ENCODE measurements at places on chromosomes 12 and 14.

- peak; percentile 66 for DNase-seq
Observed at GRCh38 chr12:116943419-116944372, 32.9 kb downstream of the FBXW8 start.

DNA sequence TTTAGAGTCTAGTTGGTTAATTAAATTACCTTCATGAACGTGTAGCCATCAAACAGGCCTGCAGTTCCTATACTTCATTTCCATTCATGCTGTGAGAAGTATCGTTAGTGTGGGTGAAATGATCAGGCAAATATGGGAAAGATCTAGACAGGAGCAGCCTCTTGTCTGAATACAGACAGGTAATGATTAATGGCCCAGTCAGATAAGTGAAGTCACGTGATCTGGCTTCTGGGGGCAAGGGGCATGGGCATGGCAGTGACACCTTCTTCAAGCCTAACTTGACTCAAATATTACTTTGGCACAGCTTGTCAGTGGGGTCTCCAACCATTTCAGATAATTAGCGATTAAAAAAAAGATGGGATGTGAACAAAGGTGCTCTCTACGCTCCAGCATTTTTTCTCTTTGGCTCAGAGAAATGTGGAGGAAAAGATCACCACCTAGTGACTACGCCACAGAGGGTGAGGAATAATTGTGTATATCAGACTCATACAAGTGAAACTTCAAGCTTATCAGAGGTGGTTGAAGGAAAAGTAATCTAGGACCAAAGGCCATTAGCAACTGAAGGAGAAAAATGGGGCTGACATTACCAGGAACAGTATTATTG is 17.8 kb downstream of the GUCY2C start:
- no peak for DNase-seq

DNA sequence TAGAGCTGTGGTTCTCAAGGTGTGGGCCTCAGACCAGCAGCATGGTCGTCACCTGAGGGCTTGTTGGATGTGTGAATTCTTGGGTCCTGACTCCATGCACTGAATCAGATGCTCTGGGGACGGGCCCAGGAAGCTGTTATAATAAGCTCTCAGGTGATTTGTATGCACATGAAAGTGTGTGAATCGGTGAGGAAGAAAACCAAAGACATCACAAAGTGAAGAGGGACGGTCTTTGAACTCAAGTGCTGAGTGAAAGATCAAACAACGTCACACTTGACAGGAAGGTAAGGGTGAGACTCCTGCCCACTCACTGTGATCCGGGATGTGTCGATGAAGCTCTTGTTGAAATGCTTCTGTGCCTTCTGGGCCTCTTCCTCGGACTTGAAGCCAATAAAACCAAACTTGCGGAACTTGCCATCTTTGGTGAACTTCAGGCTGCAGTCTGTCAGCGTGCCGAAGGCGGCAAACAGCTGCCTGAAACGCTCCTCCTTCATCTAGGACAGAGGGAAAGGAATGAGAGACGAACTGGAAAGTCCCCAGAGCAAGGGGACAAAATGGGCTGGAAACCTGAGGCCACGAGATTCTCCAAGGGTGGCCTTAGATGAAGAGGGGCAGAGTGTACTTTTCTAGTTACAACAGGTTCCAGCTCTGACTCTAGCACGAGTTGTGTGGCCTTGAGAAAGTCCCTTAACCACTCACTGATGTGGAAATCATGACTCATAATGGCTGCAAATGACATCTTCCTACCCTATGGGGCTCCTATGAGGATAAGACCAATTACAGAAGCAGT is 4.0 kb downstream of the RBM19 start:
- DNase-seq, result no peak

DNA sequence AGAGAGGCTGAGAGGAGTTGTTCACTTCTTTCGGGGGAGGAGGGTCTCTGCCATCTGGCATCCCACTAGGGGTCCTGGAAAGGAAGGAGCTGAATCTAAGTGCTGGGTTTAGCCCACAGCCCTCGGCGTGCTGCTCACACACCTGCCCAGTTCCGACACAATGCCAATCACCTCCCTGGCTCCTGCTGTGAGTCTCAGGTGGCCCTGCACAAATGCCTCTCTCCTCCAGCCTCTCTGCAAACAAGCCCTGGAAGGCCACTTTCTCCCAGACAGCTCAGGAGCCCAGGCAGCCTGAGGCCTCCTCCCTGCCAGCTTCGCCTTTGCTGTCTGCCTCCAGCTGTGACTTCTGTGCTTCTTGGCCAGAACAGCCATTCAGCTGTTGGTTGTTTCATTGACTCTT is 51.2 kb downstream of the SMIM41 start:
- DNase-seq, result no peak

GRCh38 chr14:77580964-77581505 is 35.4 kb downstream of the SPTLC2 start:
- peak; percentile 88 for DNase-seq

DNA sequence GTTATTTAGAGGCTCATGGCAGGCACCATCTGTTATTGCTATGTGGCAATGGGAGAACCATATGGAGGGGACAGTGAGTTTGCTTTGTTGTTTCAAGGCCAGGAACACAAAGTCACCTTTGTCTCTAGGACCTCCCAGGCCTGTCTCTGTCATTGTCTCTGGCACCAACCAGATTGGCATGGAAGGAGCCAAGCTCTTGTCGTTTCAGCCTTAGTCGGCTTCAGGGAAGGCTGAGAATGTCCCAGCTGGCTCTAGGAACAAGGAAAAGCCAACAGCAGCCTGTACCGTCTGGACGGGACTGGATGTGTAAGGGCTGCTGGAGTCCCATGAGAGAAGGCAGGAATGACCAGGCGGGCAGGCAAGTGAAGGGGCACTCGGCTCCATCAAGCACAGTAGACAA is 29.2 kb downstream of the RPH3A start:
- DNase-seq, result no peak

DNA sequence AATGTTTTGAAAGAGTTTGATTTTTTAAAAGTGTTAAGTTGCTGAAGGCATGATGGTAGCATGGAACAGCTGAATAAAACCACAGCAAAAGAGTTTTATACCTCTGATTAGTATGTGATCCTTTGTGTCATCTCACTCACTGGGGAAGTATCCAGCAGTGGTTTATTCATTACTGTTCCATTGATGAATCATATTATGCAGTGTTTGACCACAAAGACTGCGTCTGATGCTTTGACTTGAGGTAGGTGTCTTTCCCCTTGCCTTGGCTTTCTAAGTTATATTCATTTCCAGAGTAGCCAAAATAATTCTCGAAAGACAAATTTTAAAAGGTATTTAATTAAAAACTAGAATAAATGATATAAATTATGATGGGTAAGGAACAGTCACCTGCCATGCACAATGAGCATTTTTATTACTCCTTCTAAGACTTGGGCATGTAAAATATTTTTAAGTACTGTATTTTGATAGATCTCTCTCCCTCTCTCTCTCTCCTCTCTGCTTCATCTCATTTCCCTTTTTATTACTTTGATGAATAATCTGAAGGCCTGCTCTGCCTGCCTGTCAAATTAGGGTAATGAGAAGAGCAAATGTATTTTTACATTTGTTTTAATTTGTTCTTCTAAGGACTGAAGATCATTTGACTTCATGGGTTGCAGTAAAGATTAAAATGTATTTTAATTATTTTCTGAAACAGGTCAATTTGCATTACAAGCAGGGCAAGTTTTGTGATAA is 164.9 kb downstream of the NAV3 start:
- DNase-seq, result no peak

- no peak for DNase-seq
Observed at GRCh38 chr12:52975820-52976573, 27.1 kb downstream of the KRT18 start.

DNA sequence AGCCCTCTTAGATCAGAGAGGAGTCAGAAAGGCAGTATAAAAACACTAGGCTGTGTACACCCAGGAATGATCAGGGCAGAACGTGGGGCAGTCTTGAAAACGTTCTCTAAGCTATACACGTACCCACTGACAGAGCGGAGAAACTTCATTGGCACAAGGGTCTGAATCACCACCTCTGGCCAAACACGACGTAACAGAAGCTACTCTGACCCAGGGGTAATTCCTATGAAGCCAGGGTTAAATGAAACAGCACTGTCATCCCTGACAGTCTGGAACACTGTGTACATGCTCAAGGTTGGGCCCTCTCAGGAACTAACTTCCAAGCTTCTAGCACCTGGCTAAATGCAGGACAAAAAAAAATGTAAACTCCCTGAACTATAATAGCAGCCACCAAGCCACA is 38.4 kb downstream of the PARP11 start:
- DNase-seq, result no peak

DNA sequence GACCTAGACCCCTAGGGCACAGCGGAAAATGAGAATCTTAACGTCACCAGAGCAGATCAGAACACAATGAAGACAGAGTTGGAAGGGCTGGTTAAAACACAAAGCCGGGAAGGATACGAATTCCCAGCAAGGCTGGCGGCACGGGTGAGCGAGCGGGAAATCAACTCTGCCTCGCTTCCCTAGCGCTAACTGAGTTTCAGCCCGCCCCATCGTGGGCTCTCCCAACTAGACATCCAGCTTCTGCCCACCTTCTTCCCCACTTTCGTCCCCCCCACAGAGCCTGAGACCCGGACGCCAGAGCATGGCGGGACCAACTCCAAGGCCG is 377 bp downstream of the CCNT1 start:
- no peak for DNase-seq

DNA sequence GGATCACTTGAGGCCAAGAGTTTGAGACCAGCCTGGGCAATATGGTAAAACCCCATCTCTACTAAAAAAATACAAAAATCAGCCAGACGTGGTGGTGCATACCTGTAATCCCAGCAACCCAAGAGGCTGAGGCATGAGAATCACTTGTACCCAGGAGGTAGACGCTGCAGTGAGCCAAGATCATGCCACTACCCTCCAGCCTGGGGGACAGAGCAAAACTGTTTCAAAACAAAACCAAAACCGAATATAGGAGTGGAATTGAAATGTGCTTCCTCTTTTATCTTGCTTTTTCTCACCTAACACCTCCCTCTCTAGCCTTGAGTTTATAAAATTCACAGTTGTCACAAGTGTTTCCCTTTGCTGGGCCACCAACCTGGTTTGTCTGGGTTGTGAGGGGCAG is 181.9 kb downstream of the PAH start:
- no peak for DNase-seq

DNA sequence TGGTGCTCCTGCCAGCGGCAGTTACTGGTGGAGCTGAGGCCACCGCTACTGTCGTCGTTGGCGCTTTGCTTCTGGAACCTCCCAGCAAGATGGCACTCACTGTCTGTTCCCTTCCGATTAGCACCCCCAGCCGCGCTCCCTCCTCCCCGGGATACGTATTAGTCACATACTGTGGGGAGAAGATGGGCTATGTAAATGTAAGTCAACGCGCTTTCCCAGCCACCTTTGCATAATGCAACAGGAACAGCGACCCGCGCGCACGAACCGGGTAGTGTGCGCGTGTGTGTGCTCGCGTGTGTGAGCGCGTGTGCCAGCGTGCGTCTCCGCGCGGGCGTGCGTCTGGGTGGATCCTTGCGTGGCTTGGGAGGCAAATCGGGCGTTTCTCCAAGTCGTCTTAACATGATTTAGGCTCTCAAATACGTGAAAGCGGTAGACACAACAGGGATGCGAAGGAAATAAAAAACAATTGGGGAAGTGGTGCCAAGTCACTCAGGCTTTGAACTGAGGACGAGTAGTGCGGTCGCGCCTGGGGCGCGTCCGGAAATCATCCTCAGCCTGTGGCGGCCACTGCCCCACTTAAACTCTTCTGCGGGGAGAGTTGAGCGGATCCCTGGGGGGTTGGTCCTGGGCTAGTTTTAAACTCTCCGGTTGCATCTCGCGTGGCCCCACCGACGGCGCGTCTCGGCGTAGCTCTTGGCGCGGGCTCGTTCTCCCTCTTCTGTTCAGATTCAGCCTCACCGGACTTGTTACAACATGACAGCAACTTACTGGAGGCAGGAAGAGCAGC is 1.8 kb downstream of the FLRT2 start:
- peak; percentile 30 for DNase-seq

GRCh38 chr12:124630791-124631313 is 63.4 kb upstream of the NCOR2 start:
- DNase-seq, result no peak

DNA sequence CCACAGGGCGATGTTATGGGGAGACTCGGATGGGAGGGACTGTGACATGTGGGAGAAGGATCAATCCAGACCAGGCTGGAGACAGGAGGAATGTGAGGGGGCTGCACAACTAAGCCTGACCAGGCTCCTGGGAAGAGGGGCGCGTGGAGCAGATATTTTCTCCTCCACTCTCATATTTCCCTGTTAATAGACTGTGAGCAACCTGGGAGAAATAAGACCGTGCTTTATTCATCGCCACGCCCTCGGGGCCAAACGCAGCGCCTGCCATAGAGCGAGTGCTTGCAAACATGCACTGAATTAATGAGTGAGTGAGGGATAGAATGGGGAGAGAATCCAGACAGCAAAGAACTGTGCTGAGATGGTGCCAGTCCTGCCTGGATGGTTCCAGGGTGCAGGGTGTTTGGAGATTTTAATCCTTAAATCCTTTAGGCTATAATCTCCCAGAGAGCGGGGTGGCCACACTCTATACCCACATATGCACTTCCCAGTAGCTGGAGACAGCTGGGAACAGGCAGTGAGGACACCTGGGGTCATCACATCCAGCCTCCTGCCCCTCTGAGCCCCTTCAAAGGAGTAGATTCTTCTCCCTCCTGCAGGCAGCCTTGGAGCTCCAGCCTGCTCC is 13.6 kb upstream of the FAIM2 start:
- no peak for DNase-seq

DNA sequence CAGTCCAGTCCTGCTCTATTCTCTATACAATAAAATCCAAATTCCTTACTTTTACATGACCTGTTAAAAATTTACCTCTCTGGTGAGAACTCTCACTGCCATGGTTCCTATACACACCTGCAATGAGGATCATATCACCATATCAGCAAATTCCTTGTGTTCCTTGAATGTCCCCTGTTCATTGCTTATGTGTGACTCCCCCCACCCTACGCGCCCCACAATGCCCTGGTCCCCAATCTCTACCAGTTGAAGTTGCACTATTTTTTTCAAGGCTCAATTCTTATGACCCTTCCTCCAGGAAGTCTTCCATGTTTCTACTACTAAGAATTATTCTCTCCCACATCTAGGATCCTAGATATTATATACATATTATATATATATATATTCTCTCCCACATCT is 82.2 kb upstream of the NEDD1 start:
- DNase-seq, result no peak

DNA sequence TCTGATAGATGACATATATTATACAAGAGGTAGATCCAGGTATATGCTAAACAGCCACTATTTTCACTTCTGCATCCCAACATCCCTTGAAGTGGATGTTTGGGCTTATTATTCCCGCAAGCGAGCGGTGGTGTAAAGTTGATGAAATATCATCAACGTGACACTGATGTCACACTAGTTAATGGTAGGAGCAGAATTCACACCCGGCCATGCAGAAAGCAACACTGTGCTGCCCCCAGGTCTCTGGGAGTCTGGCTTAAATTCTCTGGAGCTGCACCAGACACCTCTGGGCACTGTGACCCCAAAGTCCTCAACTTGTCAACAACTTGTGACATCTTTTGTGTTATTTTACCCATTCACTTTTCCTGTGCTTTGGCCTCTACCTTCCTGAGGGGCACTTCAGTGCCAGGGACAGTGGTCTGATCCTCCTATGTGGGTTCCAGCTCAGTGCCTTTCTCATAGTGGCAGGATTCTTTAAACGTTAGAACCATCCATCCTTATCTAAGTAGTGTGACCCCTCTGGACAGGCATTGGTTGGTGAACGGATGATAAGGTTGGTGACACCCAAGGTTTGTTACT is 952 bp downstream of the DRAM1 start:
- DNase-seq, result peak; percentile 93

- no peak for DNase-seq
Observed at GRCh38 chr12:52241205-52241842, 8.3 kb downstream of the KRT7 start.

GRCh38 chr14:72315714-72316113 is 383.5 kb downstream of the RGS6 start:
- no peak for DNase-seq
